ENCODE measurements at places on chromosomes 11 and 22.

GRCh38 chr11:10599388-10600175 is 31.1 kb upstream of the LYVE1 start:
- DNase-seq = no peak

- no peak for DNase-seq
These were observed 459 bp downstream of the SF3B2 start for GRCh38 chr11:66052664-66052982.

DNA sequence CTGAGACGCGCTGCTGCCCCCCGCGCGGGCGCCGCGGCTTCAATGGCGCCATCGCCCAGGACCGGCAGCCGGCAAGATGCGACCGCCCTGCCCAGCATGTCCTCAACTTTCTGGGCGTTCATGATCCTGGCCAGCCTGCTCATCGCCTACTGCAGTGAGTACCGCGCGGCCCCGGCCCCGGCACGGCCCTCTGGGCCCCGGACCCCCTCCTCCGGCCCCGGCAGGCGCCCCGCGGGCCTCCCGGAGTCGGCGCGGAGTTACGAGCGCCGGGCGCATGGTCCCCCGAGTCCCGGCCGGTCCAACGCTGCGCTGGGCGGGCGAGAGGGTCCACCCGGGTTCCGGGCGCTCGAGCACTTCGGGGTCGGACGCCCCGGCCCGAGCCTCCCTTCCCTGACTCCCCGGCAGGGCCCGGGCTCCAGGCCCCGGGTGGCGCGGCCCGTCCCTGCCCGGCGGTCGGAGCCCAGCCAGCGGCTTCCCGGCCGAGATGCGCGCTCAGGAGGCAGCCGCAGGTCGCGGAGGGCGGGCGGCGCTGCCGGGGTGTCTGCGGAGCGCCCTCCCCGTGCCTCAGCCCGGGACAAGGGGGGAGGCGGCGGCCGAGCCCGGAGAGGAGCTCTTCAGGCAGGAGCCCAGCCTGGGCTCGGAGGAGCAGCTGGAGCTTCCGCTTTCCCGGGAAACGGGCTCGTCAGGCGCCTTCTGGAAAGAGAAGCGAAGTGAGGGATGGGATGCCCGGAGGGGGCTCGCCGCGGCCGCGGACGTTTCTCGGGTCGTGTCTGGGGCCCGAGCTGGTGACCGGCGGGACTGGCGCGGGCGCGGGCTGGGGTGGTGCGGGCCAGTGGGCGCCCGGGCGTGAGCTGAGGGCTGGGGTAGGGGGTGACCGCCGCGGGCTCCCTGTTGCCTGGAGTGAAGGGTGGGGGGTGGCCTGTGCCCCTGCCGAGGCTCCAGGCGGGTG is 1337.8 kb downstream of the BRD1 start:
- DNase-seq = no peak

DNA sequence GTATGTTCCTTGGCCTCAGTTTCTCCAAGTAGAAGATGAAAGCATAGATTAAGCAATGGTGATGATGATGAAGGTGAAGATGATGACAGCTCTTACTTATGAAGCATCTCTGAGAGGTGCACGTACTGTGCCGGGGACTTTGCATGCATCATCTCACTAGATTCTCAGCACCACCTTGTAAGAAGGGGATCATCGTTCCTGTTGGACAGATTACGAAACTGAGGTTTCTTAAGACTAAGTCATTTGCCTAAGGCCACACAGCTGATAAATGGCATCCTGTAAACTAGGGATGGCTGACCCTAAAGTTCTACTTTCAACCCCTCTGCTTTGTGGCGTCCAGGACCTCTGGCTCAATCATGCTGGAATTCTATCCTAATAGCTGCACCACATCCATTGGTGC is 8.7 kb downstream of the MS4A15 start:
- no peak for DNase-seq

DNA sequence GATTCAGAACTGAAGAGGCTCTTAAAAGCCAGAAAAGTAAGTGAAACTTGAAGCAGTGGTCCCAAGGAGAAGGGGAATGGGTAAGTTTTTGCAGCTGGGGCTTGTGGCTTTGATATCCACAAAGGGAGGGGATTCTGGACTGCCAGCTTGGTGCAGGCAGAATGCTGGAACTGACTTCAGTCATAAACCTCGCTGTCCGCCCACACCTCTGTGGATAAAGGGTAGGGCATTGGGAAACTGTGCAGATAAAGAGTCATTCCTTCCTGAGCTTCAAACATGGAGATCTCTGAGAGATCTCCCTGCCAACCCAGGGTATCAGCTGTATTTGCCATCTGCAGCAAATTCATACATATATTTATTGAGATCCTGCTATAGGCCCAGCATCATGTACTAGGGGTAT is 124.3 kb upstream of the OR9Q1 start:
- no peak for DNase-seq

DNA sequence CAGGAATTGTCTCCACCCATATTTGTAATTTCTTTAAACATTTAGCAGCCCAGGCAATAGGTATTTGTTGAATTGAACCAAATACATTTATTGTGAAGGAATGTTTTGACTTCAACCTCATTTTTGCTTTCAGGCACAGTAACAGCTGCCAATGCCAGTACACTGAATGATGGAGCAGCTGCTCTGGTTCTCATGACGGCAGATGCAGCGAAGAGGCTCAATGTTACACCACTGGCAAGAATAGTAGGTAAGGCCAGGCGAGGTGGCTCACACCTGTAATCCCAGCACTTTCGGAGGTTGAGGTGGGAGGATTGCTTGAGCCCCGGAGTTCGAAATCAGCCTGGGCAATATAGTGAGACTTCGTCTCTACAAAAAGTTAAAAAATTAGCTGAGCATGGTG is 20.9 kb downstream of the ACAT1 start:
- DNase-seq = no peak

DNA sequence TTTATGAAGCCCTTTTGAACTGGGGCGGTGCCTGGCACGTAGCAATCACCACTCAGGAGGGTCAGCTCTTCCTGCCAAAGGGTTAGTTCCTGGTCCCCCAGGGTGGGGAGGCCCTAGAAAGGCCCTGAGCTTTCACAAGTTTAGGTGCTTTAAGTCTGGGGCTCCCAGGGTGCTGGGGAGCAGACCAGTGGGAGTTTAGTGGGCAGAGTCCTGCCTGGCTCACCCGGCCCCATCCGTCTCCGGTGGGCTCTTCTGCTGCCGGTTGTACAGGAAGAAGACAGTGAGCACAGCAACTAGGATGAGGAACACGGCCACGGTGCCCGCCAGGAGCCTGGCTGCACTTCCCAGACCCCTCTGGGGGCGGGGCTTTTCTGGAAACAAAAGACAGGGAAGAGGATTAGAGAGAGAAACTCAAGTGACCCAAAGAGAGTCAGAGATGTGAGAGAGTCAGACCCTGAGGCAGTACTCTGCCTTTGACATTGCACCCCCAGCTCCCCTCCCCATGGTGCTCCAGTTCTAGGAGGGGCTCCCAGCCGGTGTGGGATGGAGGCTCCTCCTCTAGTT is 89.3 kb downstream of the NECTIN1 start:
- no peak for DNase-seq

DNA sequence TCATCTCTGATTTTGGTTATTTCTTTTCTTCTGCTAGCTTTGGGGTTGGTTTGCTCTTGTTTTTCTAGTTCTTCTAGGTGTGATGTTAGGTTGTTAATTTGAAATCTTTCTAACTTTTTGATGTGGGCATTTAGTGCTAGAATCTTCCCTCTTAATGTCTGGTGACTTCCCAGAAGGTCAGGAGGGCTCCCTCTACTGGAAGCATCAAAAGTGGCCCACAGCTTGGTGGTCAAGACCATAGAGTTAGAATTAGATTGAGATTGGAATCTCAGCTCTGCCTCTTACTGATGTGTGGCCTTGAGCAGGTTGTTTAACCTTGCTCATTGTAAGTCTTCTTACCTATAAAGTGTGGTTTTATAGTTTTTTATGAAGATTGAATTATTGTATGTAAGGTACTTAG is 99.3 kb downstream of the FDX1 start:
- peak; percentile 19 for DNase-seq

GRCh38 chr11:129346916-129347315 is 28.7 kb upstream of the BARX2 start:
- no peak for DNase-seq

GRCh38 chr11:126039485-126040271 is 23.0 kb downstream of the CDON start:
- no peak for DNase-seq

DNA sequence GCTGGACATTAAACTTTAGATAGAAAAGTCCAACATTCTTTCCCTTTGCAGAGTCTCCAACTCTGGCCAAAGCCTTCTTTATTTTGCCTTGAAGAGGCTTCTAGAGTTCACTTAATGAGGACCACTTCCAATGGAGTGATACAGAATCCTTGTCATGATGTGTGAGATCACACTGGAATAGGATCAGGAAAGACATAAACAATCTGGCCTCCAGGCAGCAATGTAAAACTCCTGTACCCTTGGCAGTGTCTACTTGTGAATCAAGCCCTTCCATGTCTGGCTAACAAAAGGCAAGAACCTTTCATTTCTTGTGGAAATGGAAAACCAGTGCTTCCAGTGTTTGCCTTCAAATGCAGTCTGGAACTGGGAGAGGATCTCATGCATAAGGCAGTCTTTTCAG is 56.5 kb upstream of the FIBIN start:
- no peak for DNase-seq

GRCh38 chr11:45906096-45906682 is 882 bp downstream of the FREY1 start:
- no peak for DNase-seq

- no peak for DNase-seq
These were observed 2.5 kb upstream of the LMO2 start for GRCh38 chr11:33894398-33894746.

DNA sequence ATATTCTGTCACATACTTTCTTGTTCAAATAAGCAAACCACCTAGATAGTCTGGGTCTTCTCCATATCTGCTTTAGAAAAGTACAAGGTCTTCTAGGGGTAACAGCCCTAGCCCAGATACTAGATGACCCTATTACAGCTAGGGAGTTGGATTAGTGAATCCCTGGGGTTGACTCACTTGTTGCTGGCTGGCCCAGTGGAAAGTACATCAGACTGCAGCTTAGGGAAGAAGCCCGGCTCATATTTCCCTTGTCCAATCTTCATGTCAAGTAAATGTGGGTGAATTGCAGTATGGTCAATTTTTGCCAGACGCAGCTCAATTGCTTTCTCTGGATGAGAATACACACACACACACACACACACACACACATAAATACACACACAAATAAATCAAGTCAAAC is 79.1 kb upstream of the SCUBE2 start:
- no peak for DNase-seq

DNA sequence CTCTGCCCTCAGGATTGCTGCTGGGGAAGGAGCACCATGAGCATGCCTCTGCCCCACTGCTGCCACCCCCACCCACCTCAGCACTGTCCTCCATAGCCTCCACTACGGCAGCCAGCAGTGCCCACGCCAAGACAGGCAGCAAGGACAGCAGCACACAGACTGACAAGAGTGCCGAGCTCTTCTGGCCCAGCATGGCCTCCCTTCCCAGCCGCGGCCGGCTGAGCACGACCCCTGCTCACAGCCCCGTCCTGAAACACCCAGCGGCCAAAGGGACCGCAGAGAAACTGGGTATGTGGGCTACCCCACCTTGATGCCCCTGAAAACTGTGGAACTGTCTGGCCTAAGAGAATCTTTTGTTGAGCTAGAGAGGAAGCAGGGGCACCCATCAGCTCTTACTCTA is 101.0 kb downstream of the AMOTL1 start:
- DNase-seq = no peak

Measured in CD4-positive, alpha-beta T cell treated with Interleukin-10 for 1 hour (primary cell).